ENCODE measurements at places on chromosomes 5 and 9.

DNA sequence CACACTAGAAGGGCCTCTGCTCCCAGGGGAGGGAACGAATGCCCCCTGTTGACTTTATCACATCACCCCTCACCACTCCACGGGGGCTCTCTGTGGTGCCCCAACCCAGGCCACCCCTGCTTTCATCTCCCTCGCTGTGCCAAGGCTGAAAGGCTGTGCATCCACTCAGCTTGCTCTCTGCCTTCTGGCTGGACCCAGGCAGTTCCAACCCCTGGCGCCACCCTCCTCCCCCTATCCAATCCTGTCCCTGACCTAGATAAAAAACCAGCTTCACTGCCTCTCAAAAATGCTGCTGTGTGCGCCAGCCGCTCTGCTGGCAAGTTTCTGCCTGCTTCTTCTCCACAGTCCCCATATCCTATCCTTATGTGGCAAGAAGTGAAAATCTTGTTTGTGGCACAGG, 22.4 kb upstream of the CORO2A start:
- DNase-seq: no peak

DNA sequence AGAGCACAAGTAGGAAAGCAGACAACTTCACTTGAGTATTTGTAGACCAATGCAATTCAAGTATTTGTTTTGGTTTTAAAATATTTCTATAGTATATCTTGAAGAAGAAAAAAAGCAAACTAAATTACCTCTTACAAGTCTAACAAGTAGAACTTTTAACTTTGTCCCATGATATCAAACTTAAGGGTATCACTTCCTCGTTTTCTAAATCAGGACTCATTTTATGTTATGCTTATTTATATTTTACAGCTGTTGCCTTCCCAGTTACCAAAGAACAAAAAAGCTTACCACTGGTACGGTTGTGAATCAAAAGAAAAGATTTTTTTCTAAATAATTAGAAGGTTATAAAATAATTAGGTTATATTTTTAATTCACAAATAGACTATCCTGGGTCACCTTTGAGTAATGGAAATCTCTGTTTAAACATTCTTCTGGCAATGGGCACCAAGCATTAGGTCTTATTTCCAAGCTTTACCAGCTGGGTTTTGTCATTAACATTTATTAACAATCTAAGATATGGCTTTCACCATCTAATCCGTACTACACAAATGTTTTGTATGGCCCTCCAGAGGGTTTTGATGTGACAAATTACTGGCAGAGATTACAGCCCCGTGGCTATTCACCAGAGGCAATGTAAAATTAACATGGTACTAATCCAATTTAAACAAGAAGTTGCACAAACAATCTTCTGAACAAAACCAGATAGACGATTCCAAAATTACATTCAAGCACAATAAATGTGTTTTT, 63.6 kb downstream of the CEP120 start:
- DNase-seq: no peak

GRCh38 chr5:170603578-170604565, 100.1 kb downstream of the KCNIP1 start:
- no peak for DNase-seq

- no peak for DNase-seq
Measured at GRCh38 chr9:221989-222776, 7.5 kb downstream of the DOCK8 start.

DNA sequence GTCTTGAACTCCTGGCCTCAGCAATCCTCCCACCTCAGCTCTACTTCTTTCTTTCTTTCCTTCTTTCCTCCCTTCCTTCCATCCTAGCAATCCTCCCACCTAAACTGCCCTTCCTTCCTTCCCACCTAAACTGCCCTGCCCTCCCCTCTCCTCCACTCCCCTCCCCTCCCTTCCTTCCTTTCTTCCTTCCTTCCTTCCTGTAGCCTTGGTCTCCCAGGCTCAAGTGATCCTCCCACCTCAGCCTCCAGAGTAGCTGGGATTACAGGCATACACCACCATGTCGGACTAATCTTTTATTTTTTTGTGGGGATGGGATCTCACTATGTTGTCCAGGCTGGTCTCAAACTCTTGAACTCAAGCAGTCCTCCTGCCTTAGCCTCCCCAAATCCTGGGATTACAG, 65.8 kb downstream of the NFIB start:
- DNase-seq: no peak

DNA sequence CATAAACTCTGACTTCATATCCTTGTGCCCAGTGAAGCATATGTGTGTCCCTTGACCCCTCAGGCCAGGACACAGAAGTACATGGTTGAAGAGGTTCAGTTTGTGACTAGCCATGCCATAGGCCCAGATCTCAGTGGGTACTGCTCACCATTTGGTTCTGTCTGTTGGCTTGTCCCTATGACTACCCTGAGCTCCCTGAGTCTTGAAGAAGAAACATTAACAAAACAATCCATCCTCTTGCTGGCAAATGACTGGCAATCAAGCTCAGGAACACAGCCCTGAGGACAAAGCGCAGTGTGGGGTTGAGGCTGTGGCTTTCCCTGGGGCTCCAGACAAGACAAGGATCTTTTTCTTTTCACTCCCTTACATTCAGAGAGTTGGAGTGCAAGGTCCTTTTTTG, 46.3 kb downstream of the TNFAIP8 start:
- DNase-seq: no peak

DNA sequence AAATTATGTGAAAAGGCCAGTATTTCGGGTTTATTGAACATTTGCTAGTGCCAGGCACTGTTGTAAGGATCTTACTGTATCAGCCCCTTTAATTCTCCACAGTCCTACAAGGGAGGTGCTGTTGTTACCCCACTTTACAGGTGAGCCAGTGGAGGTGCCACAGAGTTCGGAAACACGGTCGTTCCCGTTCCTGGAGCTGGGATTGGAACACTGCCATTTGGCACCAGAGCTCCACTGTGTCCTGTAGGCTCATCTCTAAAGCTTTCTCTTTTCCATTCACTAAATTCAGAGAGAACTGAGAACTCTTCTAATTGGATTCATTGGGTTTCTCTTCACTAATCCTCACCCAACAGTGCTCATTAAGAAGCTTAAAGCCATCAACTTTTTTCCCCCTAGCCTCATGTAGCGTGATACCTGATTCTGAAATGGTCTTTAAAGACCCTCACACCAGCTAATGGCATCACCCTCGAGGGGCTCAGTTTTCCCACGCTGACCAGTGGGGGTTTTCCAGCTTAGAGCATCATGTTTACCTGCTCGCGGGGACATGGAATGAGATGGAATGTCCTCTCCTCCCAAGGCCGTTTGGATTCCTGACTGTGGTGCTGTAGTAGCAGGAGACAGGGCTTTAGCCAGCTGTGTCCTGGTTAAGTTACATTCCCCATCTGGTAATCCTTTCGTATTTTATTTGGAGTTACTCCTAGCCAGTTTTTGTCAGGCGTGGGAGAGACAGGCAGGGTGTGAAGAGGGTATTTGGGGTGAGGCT, 5.8 kb downstream of the ERGIC1 start:
- DNase-seq: no peak
